ENCODE measurements at places on chromosomes 5 and 9. TPM values are rescaled to one million over a fixed set of nuclear protein-coding genes. Genes with fewer than 3 reads are reported as not detected.

Gene STK32A
- total RNA-seq = not detected

Gene ACOT12
- total RNA-seq = not detected

Gene SLC46A2
- total RNA-seq = not detected

Gene TAS2R1
- total RNA-seq = not detected

Gene RAPGEF6
- total RNA-seq = 26.7 TPM

Gene GRIN1
- not detected for total RNA-seq

Gene SDHA
- 143 TPM for total RNA-seq

DNA sequence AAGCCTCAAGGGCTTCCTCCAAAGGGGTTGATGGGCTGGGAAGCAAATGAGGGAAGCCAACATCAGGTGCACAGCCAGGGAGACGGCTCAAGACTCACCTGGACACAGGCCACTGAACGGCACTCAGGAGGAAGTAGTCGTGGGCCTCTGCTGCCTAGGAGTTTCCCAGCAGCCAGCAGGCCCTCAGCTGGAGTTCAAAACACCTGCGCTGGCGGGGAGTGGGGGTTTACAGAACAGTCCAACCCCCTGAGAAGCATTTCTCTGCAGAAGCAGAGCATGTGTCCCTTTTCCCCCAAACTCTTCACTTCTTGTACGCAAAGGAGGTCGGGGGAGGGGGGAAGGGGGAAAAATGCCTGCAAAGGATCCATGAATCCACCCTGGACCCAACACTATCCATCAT lies 2.3 kb downstream of the WHRN start:
- H3K4me1 ChIP-seq = peaks cover 24% of the 10 kb centered on the region
- no peak overlapping the region for H3K4me3 ChIP-seq
- no peak overlapping the region for H3K27ac ChIP-seq
- peaks cover 3% of the 10 kb centered on the region for H3K27me3 ChIP-seq
- H3K36me3 ChIP-seq = no peaks in the 10 kb centered on the region

DNA sequence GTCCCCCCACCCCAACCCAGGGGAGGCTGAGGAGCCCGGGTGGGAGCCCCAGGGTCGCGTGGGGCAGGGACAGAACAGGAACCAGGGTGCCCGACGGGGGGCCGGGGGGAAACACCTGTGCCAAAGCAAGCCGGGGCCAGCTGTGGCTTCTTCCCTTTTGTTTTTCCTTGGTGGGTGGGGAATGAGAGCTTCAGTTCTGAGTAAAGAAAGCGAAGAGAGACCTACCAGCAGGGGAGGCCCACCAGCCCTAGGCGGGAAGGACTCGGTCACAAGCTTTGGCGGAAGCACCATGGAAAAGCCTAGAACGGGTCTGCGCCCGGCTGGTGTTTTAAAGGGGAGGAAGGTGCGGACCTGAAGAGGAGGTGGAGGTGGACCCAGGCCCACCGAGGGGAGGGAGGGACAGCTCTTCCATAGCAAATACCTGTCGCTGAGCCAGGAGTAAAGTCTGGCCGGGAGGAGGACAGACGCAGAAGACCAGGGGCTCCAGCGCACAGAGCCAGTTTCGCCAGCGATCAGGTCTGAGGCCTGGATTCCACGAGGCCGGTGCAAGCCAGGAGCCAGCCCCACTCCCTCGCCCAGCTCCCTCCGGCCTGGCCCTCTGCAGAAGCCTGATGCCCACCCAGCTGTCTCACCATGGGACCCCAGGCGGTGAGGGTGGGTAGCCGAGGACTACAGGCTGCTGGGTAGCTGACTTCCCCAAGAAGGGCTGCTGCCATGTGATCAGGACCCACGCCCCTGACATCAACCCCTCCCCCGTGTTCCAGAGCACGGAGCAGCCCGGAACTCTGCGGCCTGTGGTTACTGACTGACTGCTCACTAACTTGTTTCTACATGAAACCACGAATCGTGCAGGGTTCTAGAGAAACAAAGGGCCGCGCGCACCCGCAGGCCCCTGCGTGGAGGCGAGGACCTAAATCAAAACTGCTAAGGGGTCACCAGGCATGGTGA lies 849 bp upstream of the MGAT1 start:
- no peaks in the 10 kb centered on the region for H3K27me3 ChIP-seq
- DNase-seq = peak; percentile 95
- peaks cover 75% of the 10 kb centered on the region for H3K4me1 ChIP-seq
- H3K27ac ChIP-seq = peak overlapping the region; percentile 96
- peaks cover 34% of the 10 kb centered on the region for H3K36me3 ChIP-seq

DNA sequence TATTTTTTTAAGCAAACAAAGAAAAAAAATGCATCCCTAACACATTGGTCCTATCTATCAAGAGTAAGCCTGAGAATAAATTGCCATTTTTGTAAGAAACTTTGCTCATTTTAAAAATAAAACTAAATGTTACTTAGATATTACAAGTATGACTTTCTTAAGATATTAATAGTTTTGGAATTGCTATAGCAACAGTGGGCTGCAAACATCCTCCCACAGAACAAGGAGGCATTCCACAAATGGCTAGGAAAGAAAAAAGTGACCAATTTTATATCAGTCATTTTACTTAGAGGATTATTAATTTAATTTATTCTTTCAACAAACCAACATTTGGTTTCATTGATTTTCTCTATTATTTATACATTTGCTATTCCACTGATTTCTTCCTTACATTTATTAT lies 63.7 kb downstream of the LURAP1L start:
- H3K27ac ChIP-seq = no peak overlapping the region
- no peaks in the 10 kb centered on the region for H3K4me1 ChIP-seq
- no peaks in the 10 kb centered on the region for H3K27me3 ChIP-seq
- H3K4me3 ChIP-seq = no peak overlapping the region
- H3K36me3 ChIP-seq = no peaks in the 10 kb centered on the region
- no peak for DNase-seq

GRCh38 chr9:97791542-97791941 lies 61.5 kb upstream of the FOXE1 start:
- DNase-seq = no peak
- H3K4me3 ChIP-seq = no peak overlapping the region
- no peak overlapping the region for H3K27ac ChIP-seq
- no peaks in the 10 kb centered on the region for H3K36me3 ChIP-seq
- H3K4me1 ChIP-seq = no peaks in the 10 kb centered on the region
- H3K27me3 ChIP-seq = peaks cover 8% of the 10 kb centered on the region

DNA sequence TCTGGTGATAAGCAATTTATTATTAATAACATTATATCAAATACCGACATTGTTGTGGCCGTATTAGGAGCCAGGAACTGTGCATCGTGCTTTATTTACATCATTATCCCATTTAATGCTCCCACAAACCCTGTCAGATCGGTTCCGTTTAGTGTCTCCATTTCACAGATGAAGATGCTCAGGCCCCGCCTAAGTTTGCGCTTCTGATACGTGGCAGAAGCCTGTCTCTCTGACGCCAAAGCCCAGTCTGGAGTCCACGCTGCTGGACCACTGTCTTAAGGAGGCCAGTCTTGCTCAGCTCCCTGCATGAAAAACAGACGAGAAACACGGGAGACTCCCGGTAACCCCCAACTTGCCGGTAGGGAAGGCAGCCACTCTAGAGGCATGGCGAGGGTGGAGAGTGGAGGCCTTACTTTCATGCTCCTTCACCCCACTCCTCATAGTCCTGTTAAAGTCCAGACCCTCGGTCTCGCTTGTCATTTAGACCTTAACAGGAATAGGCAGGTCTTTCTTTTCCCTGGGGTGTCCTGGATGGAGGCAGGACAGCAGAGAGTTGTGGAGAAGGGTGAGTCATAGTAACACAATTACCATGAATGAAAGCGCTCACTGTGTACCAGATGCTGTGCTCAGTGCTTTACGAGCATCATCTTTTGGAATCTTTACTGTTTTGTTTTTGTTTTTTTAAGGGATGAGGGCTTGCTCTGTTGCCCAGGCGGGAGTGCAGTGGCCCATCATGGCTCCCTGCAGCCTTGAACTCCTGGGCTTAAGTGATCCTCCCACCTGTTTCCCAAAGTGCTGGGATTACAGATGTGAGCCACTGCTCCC lies 872 bp downstream of the TXNDC15 start:
- peak overlapping the region; percentile 94 for H3K27ac ChIP-seq
- peak; percentile 62 for DNase-seq
- no peaks in the 10 kb centered on the region for H3K27me3 ChIP-seq
- peaks cover 11% of the 10 kb centered on the region for H3K36me3 ChIP-seq

DNA sequence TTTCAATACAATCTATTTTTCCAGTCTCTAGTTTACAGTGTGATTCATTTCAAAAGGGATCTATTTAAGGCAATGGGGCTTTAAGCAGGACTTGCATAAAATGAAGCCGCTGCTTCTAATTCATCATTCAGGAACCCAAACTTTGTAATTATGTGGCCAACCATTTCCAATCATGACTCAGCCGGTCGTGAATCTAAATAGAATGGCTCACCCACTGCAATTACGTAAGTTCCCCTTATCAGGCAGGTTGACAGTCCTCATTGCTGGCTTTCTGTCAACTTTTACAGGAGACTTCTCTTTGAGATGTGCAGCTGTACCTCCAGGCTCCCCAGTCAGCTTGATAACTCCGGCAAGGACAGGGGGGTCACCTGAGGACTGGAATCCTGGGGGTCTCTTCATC lies 152.8 kb upstream of the DAP start:
- H3K27ac ChIP-seq = no peak overlapping the region
- H3K4me3 ChIP-seq = no peak overlapping the region
- DNase-seq = no peak

DNA sequence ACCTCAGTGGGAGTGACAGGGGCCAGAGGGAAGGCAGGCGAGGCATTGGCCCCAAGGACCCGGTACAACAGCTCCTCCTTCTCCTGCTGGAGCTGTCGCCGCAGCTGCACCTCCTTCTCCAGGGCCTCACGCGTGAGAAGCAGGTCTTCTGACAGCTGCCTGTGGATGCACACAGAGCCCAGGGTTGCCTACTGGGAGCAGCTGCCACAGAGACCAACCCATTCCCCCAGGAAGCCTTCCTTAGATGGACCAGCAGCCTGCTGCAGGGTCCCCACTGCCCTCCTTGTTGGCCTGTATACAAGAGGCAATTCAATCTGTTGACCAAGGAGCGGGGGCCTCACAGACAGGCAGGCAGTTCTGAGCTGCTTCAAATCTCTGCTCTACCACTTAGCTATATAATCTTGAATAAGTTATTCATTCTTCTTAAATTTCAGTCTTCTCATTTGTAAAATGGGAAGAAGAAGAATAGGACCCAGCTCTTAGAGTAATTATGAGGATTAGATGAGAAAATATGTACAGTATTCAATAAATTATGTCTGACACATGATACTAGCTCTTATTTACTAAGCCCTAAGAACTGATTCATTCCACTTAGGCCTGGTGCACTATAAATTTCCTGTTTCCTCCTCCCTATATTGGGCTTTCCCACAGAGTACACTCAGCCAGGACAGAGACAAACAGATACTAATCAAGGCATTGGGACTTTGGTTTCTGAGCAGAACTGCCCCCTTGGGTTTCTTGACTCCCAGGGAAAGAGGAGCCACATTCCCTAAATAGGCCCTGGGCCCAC lies 26.1 kb upstream of the ANXA6 start:
- no peak overlapping the region for H3K4me3 ChIP-seq
- no peak overlapping the region for H3K27ac ChIP-seq
- DNase-seq = no peak
- no peaks in the 10 kb centered on the region for H3K27me3 ChIP-seq
- peaks cover 5% of the 10 kb centered on the region for H3K4me1 ChIP-seq

DNA sequence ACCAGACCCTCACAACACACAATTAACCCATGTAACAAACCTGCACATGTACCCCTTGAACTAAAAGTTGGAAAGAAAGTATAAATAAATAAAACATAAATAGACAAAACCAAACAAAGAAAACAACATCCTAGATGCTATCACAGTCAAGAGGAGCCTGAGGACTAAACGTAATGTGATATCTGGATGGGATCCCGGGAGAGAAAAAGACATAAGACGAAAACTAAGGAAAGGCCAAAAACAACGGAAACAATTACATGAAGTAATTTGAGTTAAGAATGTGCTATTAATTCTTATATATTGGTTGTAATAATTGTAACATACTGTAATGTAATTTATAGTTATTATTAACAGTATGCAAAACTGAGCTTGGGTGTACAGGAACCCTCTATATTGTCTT lies 793.9 kb downstream of the SEMA5A start:
- H3K36me3 ChIP-seq = no peaks in the 10 kb centered on the region
- H3K4me3 ChIP-seq = no peak overlapping the region
- H3K27me3 ChIP-seq = no peaks in the 10 kb centered on the region

GRCh38 chr5:51382521-51383130 lies 622 bp upstream of the ISL1 start:
- peaks cover 89% of the 10 kb centered on the region for H3K27me3 ChIP-seq
- H3K4me1 ChIP-seq = peaks cover 8% of the 10 kb centered on the region
- H3K36me3 ChIP-seq = peaks cover 3% of the 10 kb centered on the region
- H3K27ac ChIP-seq = no peak overlapping the region
- no peak for DNase-seq

- no peak overlapping the region for H3K27ac ChIP-seq
- DNase-seq = no peak
- no peaks in the 10 kb centered on the region for H3K36me3 ChIP-seq
- H3K4me1 ChIP-seq = no peaks in the 10 kb centered on the region
These were observed 42.8 kb upstream of the PITX1 start for GRCh38 chr5:135076801-135077200.

- H3K36me3 ChIP-seq = peaks cover 1% of the 10 kb centered on the region
- DNase-seq = no peak
- peaks cover 12% of the 10 kb centered on the region for H3K4me1 ChIP-seq
- no peak overlapping the region for H3K4me3 ChIP-seq
- no peaks in the 10 kb centered on the region for H3K27me3 ChIP-seq
- no peak overlapping the region for H3K27ac ChIP-seq
These were observed 80.0 kb upstream of the LRRTM2 start for GRCh38 chr5:138955013-138955660.

DNA sequence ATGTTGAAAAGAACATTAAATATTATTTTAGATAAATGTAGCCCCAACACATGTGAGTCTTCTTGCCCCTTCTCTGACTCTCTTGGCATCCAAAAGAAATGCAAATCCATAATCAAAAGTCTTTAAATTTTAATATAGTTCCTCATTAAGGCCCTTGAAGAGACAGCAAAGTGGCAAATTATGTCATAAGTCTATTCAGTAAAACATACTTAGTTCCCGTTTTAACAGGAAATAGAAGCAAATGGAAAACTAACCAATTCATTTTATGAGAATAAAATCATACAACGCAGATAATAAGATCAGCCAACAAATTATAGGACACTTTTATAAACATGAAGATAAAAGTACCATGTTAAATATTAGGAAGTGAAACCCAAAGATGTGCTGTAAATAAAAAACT lies 20.1 kb upstream of the IFNB1 start:
- peaks cover 27% of the 10 kb centered on the region for H3K4me1 ChIP-seq
- H3K27ac ChIP-seq = no peak overlapping the region
- H3K36me3 ChIP-seq = no peaks in the 10 kb centered on the region
- no peak overlapping the region for H3K4me3 ChIP-seq
- H3K27me3 ChIP-seq = no peaks in the 10 kb centered on the region
- no peak for DNase-seq

DNA sequence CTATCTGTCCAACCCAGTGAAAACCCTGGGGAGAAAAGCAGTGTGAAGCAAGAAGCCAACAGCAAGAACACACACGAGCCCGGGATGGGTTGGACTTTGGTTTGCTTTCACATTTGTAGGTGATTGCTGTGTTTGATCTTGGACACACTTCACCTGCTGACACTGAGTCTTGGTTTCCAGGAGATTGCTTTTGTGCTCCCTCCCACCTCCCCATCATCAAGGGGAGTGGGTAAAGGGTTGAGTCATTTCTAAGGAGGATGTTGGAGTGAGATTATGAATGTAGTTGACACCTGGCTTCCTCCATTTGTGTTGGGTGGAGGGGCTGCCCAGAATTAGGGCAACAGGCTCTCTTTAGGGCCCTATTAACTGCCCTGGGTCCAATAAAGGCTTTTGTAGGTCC lies 37.5 kb downstream of the ANKDD1B start:
- DNase-seq = peak; percentile 43
- no peaks in the 10 kb centered on the region for H3K36me3 ChIP-seq
- peak overlapping the region; percentile 2 for H3K4me3 ChIP-seq
- H3K27me3 ChIP-seq = no peaks in the 10 kb centered on the region
- H3K4me1 ChIP-seq = peaks cover 6% of the 10 kb centered on the region
- H3K27ac ChIP-seq = no peak overlapping the region
